Kidney epithelial cell (primary cell): ENCODE measurements at places on chromosomes 3 and 15.

GRCh38 chr3:132772252-132772651 is 50.0 kb upstream of the NPHP3 start:
- DNase-seq = no peak

DNA sequence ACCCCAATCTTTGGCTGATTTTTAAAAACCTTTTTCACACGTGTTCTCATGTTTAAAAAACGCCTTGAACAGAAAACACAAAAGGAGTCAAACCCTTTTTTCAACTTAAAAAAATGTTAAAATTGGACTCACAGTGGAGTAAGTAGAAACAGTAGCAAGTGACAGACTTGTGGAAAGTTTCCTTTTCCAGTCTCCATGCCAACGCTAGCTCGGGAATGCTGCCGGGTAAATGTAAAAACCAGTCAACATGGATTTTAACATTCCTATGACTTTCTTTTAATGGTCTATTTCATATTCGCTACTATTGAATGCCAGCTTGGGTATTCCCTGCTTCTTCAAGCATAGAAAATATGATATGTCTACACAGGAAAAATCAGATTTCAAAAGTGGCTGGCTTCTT is 1.6 kb upstream of the PROK2 start:
- DNase-seq = no peak

DNA sequence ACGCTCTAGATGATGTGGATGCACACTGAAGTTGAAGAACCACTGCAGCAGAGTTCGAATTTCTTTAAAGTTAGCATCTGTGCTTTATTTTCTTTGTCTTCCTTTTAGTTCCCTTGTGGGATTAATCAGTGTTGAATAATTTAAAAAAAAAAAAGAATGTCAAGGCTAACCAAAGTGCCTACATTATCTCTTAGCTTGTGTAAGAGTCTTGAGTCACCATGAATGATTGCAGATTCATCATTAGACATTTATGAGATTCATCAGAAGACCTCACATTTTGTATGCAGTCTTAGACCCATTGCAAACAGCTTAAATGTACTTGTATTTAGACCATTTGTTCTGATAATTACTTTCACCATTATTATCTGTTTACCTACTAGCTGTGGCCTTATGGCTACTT is 182.2 kb downstream of the FNDC3B start:
- DNase-seq = no peak

GRCh38 chr3:172152874-172153273 is 113.5 kb downstream of the FNDC3B start:
- DNase-seq = no peak

GRCh38 chr3:123759871-123760270 is 124.3 kb downstream of the MYLK start:
- no peak for DNase-seq

DNA sequence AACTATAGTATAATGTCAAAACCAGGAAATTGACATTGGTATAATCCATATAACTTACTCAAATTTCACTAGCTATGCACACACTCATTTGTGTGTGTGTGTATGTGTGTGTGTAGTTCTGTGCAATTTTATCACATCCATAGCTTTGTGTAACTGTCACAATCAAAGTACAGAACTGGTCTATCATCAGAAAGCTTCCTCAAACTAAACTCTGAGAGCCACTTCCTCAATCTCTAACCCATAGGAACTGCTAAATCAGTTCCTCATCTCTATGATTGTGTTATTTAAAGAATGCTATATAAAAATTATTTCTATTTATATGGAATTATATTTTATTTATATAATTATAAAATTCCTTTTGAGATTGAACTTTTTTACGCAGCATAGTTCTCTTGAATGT is 18.1 kb downstream of the LNP1 start:
- DNase-seq = no peak

GRCh38 chr3:54951405-54951804 is 23.5 kb upstream of the LRTM1 start:
- peak; percentile 39 for DNase-seq

- DNase-seq = no peak
Observed at GRCh38 chr3:67653425-67654098, 850 bp downstream of the SUCLG2 start.

GRCh38 chr3:171168086-171168485 is 141.6 kb upstream of the SLC2A2 start:
- DNase-seq = no peak

DNA sequence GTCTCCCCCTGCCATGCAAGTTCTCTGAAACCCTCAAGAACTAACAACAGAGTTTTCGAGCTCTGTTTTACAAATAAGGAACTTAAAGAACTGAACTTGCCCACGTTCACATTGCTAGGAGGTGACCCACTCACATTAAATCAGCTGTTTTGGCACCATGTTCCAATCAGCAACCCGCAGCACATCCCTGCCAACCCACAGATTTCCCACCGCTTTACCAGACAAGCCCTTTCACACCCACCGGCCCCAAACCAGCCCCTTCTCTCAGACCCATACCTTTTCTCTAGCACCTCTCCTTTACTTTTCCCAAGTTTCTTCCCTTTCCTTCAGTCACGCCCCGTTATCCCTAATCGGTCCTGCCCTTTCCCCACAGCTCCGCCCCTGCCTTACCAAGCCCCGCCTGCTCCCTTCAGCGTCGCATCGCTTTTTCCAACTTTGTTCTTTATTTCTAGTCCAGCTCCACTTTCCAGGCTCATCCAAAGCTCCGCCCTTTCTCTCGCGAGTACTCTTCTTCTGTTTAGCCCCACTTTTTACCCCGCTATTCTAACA is 804 bp upstream of the BRPF1 start:
- DNase-seq = no peak

DNA sequence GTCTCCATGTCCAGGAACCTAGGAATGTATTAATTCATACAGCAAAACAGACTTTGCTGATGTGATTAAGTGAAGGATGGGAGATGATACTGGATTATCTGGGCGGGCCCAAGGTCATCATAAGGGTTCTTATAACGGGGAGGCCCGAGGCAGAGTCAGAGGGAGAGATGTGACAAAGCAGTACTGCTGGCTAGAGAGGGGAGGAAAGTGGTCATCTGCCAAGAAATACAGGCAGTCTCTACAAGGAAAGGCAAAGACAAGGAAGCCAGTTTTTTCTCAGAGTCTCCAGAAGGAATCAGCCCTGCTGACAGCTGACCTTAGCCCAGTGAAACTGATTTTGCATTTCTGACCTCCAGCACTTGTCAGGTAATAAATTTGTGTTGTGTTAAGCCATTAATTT is 66.2 kb upstream of the CORO2B start:
- no peak for DNase-seq

DNA sequence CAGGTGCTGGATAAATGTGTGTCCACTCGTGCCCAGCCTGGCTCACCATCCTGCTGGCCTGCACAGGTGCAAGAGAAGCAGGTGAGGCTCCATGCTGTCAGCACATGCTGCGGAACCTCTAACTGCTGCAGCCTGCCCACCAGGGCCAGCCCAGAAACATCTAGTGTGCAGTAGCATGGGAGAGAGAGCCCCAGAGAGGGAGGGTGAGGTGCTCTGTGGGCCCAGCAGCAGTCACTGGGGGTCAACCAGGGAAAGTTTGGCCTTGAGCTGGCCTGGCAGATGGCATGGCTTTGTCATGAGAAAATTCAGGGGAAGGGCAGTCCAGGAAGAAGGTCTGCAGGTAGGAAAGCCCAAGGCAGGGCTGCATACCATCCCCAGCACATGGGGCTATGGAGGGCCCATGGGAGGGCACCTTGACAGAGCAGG is 18.2 kb upstream of the PRR23E start:
- no peak for DNase-seq

- DNase-seq = no peak
Observed at GRCh38 chr3:171049861-171050444, 23.4 kb upstream of the SLC2A2 start.

GRCh38 chr3:11640009-11640673 is 3.6 kb downstream of the VGLL4 start:
- DNase-seq = no peak

GRCh38 chr3:141116721-141117120 is 65.6 kb downstream of the SPSB4 start:
- no peak for DNase-seq

DNA sequence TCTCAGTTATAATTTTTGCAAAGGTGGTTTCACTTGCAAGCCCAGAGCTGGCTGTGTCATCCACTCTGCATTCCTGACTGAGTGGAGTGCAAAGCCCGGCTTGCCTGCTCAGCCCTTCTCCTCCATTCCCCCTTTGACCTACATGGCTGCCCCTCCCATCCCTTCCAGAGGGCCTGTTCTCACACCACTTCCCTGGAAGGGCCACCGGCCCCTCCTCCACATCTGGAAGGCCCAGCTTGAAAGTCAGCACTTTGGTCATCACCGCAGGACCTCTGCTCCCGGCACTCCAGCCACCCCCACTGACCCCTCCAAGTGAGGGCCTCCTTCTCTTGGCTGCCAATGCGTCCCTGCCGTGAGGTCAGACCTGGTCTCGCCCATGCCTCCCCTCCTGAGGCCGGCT is 74.1 kb upstream of the RNF7 start:
- no peak for DNase-seq

GRCh38 chr3:46833346-46834300 is 29.6 kb downstream of the MYL3 start:
- DNase-seq = no peak

GRCh38 chr3:107676469-107677309 is 153.9 kb downstream of the BBX start:
- DNase-seq = no peak

GRCh38 chr3:148999806-149000205 is 8.5 kb downstream of the GYG1 start:
- DNase-seq = no peak

- no peak for DNase-seq
Observed at GRCh38 chr15:100592898-100593297, 9.1 kb downstream of the LINS1 start.

- no peak for DNase-seq
Observed at GRCh38 chr3:7029562-7029961, 168.6 kb downstream of the GRM7 start.

DNA sequence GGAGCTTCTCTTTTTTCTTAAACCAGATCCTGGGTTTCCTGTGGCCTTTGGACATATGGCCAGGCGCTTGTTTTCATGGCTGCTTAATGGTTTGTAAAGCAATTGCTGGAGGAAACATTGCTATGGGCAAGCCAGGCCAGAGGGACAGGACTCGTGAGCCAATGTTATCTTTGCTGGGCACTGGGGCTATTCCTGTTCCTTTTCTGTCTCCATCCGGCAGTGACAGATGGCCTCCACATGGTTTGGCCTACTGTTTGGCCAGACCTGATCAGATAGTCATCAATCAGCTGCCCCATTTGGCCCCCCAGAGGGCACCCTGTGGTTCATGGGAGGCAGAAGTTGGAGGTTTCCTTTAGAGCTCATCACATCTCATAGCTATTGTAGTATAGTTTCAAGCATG is 326.1 kb upstream of the ROPN1 start:
- DNase-seq = no peak

DNA sequence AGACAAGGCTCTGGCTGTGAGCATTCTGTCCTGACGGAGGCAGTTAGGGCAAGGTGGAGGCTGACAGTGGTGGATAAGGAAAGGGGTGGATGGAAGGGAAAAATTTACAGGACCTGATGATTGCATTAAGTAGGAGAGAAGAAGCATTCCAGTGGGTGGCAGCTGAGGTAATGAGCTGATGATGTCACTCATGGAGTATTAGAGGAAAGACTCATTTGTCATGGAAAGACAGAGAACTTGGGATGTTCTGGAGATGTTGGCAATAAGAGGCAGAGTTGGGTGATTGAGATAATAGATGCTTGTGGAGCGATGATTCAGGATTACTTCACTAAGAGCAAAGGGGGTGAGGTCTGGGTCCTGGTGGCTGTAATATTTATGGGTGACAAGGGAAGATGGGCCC is 63.6 kb upstream of the SCN5A start:
- DNase-seq = no peak

DNA sequence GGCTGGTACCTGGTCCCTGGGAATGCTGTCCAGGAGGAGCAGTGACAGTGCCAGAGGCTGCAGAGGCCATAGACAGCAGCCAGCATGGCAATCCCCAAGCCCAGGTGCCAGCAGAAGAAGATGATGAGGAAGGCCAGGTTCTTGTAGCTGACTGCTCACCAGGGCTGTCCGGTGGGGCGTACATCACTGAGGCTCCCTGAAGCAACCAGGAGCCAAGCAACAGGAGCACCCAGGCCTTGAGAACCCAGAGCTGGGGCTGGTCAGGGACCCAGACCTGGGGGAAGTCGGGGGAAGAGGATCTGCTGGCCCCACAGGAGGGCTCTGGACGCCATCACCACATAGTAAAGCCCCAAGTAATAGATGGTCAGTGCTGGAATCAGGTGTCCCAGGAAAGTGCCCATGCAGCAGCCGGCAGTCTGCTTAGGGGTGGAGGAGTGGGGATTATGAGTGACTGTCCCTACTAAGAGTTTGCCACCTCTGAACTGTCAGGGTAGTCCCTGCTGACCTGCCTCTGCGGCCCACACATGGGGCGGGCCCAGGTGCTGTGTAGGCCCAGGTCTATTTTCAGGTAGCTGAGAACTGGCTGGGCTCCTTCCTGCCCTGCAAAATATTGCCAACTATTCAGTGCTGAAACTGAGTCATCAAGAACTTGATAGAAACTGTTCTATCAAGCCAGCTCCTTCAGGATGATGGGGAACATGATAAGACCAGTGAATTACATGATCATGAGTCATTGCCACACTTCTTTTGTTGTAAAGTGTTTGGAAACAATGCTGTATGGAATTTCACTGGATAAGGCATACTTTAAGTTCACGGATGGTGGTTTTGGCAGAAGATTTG is 68.7 kb downstream of the CHRD start:
- DNase-seq = peak; percentile 90

- DNase-seq = no peak
Observed at GRCh38 chr3:183386651-183387050, 41.8 kb downstream of the MCF2L2 start.

DNA sequence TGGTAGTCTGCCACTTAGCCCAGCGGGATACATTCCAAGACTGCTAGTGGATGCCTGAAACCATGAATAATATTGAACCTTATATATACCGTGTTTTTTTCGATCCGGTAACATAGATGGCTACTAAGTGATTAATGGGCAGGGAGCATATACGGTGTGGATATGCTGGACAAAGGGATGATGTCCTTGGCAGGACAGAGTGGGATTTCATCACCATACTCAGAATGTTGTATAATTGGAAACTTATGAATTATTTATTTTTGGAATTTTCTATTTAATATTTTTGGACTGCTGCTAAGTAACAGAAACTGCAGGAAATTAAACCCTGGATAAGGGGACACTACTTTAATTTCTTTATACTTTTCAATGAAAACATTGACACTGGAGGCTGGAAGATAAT is 53.2 kb downstream of the ASTE1 start:
- DNase-seq = no peak

DNA sequence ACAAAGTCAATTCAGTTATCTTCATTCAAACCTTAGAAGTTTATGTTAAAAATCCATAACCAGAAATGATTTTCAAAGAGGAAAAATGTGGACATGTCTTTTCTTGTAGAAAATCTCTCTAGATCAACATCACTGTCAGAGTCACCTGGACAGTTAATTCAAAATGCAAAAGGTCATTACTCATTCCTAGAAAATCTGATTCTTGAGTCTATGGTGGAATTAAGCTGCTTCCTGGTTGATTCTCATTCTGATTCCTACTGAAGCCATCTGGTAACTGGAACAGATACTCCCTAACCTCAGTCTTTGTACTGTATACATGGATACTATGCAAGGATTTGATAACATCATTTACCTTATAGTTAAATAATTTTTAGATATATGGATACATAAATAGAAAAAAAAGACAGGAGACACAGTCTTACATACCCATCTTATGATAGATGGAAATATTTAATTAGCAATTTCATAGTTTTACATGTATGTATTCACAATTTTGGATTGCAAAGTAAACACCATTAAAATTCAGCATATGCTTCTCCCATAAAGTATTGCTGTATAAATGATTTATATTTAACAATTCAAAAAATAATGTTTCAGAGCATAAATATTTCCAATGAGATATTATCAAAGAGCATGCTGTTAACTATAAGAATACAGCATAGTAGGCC is 693.2 kb upstream of the CCDC54 start:
- no peak for DNase-seq
